ENCODE measurements at places on chromosomes 13 and 19.

GRCh38 chr13:36822785-36823184 lies 3.8 kb downstream of the RFXAP start:
- DNase-seq = no peak

DNA sequence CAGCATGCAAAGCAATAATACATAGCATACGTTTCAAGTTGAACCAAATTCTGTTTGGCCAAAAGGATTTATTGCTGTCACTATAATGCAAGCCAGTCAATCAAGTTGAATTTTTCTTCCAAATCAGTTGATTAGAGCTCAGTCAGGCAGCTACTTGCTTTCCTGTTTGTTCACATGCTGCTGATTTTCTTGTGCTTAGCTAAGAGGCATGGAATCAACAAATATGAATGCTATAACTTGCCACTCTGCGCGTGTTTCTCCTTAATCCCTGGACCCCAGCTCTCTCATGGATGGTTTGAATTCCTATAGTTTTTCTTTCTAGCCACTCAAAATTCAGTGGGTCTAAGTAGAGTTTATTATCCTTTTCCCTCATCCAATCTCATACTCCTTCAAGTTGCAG lies 311.3 kb downstream of the KLF5 start:
- DNase-seq = no peak

GRCh38 chr13:94280349-94280748 lies 199.1 kb downstream of the DCT start:
- no peak for DNase-seq

- DNase-seq = no peak
These were observed 184.4 kb downstream of the NALCN start for GRCh38 chr13:101231751-101232428.

DNA sequence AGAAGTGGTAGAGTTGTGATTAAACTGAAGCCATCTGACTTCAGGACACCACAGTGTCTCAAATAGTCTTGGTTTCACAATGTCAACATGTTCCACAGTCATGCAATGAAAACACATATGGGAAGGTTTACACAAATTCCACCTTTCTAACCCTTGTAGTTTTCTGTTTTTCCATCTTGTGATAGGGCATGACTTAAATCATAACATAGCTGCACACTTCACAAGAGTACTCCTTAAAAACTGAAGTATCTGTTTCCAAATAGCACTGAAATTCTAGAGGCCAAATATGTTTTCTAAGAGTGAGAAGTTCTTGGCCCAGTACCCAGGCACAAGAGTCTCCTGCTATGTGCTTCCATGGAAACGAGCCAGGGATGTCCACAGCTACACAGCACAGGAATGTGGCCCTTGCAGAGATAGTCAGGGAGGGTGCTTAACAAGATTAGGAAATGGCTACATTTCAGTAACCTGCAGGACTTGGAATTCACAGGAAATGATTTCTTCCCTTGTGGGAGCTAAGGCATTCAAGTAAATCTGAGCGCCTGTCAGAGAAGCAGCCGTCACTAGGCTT lies 269.1 kb downstream of the NDFIP2 start:
- DNase-seq = no peak

GRCh38 chr19:18869023-18869618 lies 26.8 kb downstream of the CERS1 start:
- DNase-seq = no peak

GRCh38 chr13:113978741-113979481 lies 5.0 kb upstream of the C13orf46 start:
- no peak for DNase-seq

All from SK-N-MC (cell line).